ENCODE measurements at places on chromosomes 13 and 19. TPM values are rescaled to one million over a fixed set of nuclear protein-coding genes. Genes with fewer than 3 reads are reported as not detected.

The PRODH2 gene
- total RNA-seq = not detected

The KASH5 gene
- not detected for total RNA-seq

The CGB1 gene
- total RNA-seq = not detected

The PSG7 gene
- not detected for total RNA-seq

The LENG9 gene
- total RNA-seq = 9.3 TPM

The KLK14 gene
- not detected for total RNA-seq

The COG6 gene
- 19.7 TPM for total RNA-seq

The IGFL3 gene
- total RNA-seq = not detected

The ODAD3 gene
- 1.0 TPM for total RNA-seq

The ZNF221 gene
- total RNA-seq = 10.8 TPM

The OR7A5 gene
- total RNA-seq = not detected

The DMRTC2 gene
- not detected for total RNA-seq

The LIM2 gene
- total RNA-seq = not detected

The SEMA6B gene
- total RNA-seq = 0.32 TPM

The AP1M2 gene
- not detected for total RNA-seq

The ERICH6B gene
- not detected for total RNA-seq

The ANGPTL4 gene
- total RNA-seq = 3.0 TPM

The LGALS4 gene
- total RNA-seq = 0.09 TPM

The C1QTNF9 gene
- total RNA-seq = 0.09 TPM

The CYP2F1 gene
- not detected for total RNA-seq

The KIR3DL1 gene
- not detected for total RNA-seq

The F10 gene
- total RNA-seq = 38.1 TPM

The AZU1 gene
- 0.16 TPM for total RNA-seq

The CATSPERD gene
- not detected for total RNA-seq

The ZBTB45 gene
- 5.8 TPM for total RNA-seq

The ZNF837 gene
- total RNA-seq = 2.0 TPM

The HNRNPM gene
- 52.8 TPM for total RNA-seq

The MBD3L3 gene
- not detected for total RNA-seq

The TMC4 gene
- 0.43 TPM for total RNA-seq

The TSKS gene
- total RNA-seq = 0.32 TPM

The CASP14 gene
- not detected for total RNA-seq

The VSIG10L gene
- total RNA-seq = 0.43 TPM

The RASGRP4 gene
- total RNA-seq = not detected
